ENCODE measurements at places on chromosomes 13 and 19.

DNA sequence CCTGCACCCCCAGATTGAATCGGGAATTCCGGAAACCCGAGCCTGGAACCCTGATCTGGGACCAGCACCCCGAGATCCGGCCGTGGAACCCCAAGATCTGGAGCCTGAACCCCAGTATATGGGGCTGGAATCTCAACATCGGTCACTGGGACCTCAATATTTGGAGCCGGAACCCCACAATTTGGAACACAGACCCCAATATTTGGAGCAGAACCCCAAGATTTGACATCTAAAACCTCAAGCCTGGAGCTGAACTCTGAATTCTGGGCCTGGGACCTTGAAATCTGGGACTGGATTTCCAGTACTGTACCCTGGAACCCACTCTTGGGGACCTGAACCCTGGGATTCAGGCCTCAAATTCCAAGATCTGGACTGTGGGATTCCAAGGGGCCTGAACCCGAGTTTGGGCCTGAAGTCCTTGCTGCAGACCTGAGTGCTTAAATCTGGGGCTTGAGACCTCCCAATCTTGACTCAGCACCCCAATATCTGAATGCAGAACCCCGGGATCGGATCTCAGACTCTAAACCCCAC lies 629 bp downstream of the LRFN3 start:
- DNase-seq = no peak

- no peak for DNase-seq
Observed at GRCh38 chr13:107580741-107581412, 634.5 kb downstream of the LIG4 start.

- no peak for DNase-seq
Observed at GRCh38 chr19:38068826-38069225, 155.2 kb downstream of the DPF1 start.

DNA sequence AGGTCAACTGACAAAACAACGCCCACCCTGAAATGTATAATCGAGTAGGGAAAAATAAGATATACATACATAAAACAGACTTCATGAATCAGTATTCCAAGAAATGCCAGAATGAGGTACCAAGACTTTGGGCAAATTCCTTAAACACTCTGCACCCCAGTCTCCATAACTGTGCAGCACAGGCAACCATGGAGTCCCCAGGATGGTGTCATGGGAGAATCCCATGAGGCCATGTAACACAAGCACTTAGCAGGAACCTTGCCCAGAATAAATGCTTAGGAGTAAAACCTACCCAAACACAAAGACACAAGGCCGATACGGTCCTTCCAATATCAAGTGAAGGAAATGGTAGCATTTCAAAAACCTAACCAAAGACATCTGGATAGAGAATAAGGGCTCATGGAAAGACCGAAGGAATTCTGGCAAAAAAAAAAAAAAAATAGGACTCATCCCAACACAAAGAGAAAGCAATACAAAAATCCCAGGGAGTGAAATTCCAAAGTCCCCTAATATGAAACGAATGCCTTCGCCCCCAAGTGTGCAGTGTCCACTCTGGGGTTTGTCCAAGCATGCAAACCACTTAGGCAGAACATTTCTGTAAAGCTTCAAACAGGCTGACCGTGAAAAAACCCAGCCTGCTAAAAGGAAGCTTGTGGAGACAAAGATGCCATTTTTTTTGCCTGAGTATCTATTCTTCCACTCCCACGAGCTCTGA lies 11.1 kb downstream of the ZC3H4 start:
- DNase-seq = no peak

- DNase-seq = no peak
Observed at GRCh38 chr19:677201-677600, 1.0 kb downstream of the FSTL3 start.

DNA sequence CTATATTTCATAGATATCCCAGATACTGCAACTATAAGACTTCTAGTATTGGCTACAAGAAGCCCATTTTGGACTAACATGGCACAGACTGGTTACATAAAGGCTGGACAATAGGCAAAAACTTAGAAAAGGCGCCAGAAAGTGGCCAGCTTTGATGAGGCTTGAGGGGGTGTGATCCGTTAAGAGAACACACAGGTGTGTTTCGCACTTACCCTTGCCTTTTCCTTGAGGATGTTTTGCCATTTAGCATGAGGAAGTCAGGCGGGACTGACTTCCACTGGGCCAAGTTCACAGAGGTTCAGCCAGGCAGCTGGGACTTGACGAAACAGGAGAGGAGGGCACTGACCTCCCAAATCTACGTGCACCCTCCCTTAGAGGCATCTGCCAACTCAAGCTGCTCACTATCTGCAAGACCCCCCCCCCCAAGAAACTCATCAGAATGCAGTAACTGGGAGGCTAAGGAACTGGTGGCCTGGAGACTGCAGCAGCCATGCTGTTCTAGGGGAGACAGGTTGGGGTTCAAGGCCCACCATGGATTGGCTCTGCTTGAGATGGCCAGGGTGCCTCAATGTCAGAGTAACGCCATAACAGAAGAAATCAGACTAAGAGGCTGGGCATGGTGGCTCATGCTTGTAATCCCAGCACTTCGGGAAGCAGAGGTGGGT lies 4.5 kb upstream of the LIN7B start:
- DNase-seq = no peak

GRCh38 chr13:67134417-67135129 lies 95.6 kb downstream of the PCDH9 start:
- peak; percentile 80 for DNase-seq

DNA sequence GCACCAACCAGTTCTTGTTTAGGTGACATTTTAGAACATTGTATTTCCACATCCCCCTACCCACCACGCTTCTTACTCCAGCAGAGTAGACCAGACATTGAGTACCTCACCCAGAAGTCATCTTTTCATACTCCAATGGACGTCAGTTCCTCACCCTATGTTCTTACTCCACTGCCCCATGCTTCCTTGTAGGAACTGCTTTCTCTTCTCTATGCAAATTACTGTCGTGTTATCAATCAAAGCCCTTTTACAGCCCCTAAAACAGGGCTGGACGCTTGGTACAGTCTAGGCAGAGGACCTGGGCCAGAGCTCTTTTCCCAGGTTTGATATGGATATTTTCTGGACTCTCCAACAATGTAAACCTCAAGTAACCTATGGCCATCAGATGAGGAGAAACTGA lies 58.2 kb downstream of the USP12 start:
- no peak for DNase-seq

- DNase-seq = no peak
Observed at GRCh38 chr19:50476907-50477238, 225 bp upstream of the GARIN5A start.

DNA sequence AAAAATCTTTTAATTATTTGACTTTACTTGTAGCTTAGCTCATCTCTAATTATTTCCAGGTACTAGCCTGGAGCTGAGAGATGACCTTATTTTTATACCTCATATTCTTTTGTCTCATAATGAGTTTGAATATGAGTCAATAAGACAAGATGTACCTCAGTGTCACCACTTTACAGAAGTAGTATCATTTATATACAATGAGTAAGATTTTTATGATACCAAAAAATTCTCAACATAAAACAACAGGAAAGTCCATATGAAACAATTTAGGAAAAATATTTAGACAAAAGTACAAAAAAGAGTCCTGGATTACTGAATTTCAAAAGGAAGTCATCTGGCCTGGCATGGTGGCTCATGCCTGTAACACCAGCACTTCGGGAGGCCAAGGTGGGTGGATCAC lies 21.4 kb upstream of the USP12 start:
- no peak for DNase-seq

DNA sequence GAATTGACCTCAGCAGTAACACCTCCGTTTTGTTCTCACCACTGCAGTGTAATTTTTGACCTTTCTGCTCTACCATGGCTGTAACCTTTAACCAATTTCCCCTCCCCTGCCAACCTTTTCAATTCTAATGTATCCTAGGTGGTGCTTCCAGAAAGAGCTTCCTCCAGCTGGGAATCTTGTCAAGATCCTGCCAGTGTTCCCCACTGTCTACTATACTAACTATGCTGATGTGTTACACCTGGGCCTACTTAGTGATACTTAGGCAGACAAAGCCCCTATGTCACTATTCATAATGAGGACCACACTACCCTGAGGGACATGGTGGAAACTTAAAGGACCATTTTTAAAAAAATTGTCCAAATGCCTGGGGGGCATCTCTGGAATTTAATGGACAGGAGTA lies 41.0 kb downstream of the MBNL2 start:
- no peak for DNase-seq

GRCh38 chr19:39514840-39515550 lies at the start of gene SELENOV:
TSS of gene SELENOV (plus strand) at chr19:39515139. CDS start at chr19:39515213, 74 bp downstream.
- DNase-seq = no peak

DNA sequence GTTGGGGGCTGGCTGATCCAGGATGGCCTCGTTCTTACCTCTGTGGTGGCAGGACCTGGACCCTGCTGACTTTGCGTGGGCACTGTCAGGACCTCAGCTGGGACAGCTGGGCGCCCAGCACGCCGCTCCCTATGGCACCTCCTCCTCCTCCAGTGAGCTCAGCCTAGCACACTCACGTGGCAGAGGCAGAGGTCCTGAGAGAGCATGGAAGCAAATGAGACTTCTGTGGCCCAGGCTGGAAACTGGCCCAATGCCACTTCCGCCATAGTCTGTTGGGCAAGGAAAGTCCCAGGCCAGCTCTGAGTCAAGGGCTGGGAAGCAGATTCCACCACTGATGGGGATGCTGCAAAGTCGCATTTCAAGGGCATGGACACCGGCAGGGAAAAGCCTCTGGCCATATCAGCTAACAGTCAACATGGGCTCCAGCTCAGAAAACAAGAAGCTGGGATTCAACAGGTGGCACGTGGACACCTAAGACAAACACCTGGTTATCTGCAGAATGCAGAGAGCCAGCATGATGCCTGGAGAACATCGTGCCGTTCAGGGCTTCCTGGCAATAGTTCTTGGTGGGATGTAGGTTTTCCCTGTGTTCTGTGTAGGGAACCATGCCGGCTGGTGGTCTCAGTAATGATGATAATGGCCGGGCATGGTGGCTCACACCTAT lies 16.7 kb downstream of the MYBPC2 start:
- DNase-seq = no peak

DNA sequence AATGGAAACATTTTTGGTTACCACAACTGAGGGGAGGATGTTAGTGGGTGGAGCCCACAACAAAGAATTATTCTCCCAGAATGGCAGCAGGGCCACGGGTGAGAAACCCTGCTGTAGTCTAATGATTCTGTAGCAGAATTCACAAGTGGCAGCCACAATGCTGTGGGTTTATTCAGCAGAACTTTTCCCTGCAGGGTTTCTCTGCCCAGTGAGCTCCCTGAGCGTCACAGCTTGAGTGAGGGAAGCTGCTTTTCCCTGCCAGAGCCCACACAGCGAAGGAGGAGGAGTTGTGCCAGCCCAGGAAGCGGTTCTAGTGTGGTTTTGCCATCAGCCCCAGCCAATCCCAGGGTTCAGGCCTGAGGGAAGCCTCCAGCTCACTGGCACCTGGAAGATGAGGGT lies 4.4 kb downstream of the ATP12A start:
- DNase-seq = no peak

GRCh38 chr13:19181621-19182485 lies at the start of gene TUBA3C:
TSS of gene TUBA3C (minus strand) at chr13:19181824. CDS start at chr13:19181747, 77 bp downstream.
- no peak for DNase-seq

- DNase-seq = no peak
Observed at GRCh38 chr19:51259348-51260245, 8.7 kb downstream of the SIGLECL1 start.

- no peak for DNase-seq
Observed at GRCh38 chr19:39183104-39183503, 13.7 kb upstream of the NCCRP1 start.

DNA sequence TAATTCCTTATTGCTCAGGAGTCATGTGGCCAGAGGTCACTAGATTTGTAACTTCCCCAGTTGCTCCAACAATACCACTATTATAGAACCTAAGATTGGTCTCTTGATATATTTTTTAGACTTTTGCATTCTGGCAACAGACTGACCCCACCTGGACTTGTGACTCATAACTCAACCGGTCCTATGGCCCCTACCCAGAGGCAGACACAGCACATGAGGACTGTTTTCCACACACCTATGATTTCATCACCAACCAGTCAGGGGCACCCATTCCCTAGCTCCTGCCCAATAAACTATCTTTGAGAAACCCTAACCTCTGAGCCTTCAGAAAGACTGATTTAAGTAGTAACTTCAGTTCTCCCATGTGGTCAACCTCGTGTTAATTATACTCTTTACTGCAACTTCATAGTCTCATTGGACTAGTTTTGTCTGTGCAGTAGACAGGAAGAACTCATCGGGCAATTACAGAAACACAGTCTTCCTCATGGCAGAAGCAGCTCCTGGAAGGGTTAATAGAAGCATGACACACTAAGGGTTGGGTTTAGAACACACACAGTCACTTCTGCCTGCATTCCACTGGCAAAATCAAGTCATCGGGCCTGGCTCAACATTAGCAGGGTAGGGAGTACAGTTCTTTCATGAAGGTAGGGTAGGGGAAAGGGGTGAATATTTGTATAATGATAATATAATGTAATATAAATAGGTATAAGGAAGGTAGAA lies 251.8 kb downstream of the UQCRFS1 start:
- DNase-seq = no peak

DNA sequence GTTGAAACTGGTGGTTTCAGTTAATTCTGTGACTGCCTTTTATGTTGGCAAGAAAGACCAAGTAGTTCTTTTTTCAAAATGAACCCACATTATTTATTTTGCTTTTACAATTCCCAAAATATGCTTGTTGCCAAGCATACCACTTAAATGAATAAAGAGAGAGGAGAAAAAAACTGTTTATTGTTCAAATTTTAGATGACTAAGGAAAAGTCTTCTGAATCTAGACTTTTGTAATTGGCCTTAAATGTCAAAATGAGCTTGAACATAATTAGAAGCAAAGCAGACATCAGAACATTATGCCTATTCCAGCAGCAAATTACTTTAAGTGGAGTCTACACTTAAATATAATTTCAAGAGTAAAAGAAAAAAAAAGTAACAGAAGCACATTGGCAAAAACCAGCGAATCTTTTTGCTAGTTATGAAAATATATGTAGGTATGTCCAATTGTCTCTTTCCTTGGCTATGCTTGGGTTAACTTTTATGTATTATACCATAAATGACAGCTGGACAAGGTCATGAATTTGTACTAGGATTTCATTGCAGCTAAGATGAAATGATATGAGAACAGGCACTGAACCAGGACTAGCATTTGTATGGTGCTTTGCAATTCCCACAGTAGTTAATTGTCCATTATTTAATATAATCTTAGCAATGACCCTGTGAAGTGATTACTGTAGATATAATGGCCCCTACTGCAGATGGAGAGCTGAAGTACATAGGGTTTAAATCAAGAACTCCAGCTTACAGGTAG lies 211.9 kb downstream of the NALCN start:
- DNase-seq = no peak

GRCh38 chr13:78430166-78430791 lies 173.1 kb downstream of the POU4F1 start:
- no peak for DNase-seq

DNA sequence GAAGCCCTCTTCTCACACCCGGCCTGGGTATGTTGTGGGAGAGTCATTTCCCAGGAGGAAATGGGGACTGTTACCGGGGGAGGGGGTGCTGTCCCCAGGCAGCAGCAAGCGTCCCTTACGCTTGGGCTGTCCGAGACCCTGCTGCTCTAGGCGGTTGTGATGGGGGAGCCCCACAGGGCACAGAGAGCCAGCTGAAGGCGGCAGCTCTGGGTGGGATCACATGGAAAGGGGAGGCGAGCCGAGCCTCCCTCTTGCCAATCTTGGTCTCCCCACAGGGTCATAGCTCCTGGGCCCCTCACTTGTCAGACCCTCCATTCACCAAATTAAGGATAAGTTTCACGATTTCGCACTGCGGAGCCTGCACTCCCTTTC lies 22.0 kb downstream of the EPN1 start:
- DNase-seq = no peak

Measured in NCI-H187 treated with DMSO at 0.1 percent for 48 hours (cell line).